AG04450 (cell line): ENCODE measurements at places on chromosomes 13 and 19.

GRCh38 chr19:49677901-49678674 is 1.0 kb downstream of the PRMT1 start:
- no peak for DNase-seq

- DNase-seq = no peak
These were observed 3.3 kb upstream of the KCNC3 start for GRCh38 chr19:50332244-50333038.

DNA sequence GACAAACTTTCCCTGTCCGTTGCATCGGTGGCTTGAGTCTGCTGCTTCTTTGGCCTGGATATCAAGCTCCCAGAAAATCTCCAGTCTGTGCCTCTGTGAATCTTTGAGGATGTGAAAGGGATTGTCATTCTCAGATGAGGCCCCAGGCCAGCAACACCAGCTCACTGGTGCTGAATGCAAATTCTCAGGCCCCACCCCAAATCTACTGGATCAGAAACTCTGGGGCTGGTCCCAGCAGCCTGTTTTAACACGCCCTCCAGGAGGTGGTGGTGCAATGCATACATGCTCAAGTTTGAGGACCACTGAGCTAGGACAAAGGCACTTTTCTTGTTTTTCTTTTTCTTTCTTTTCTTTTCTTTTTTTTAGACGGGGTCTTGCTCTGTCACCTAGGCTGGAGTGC is 23.6 kb downstream of the TNFSF11 start:
- no peak for DNase-seq

GRCh38 chr19:42441049-42441445 is 1.7 kb downstream of the CXCL17 start:
- DNase-seq = no peak

DNA sequence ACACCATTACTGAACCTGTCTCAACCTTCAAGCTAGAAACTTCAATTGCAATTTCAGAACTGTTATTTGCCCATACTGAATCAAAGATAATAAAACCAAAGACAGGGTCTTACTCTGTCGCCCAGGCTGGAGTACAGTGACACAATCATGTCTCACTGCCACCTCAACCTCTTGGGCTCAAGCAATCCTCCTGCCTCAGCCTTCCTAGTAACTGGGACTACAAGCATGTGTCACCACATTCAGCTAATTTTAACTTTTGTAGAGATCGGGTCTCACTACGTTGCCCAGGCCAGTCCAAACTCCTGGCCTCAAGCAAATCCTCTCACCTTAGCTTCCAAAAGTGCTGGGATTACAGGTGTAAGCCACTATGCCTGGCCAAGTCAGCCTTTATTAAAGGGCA is 143.4 kb downstream of the DIAPH3 start:
- no peak for DNase-seq

DNA sequence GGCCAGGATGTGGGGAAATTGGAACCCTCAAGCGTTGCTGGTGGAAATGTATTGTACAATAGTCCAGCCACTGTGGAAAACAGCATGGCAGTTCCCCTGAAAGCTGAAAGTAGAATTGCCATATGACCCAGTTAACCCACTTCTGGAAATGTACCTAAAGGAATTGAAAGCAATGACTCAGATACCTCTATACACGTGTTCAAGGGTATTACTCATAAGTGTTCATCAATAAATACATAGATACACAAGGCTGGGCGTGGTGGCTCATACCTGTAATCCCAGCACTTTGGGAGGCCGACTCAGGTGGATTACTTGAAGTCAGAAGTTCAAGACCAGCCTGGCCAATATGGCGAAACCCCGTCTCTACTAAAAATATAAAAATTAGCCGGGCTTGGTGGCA is 71.9 kb upstream of the IRS2 start:
- DNase-seq = no peak

DNA sequence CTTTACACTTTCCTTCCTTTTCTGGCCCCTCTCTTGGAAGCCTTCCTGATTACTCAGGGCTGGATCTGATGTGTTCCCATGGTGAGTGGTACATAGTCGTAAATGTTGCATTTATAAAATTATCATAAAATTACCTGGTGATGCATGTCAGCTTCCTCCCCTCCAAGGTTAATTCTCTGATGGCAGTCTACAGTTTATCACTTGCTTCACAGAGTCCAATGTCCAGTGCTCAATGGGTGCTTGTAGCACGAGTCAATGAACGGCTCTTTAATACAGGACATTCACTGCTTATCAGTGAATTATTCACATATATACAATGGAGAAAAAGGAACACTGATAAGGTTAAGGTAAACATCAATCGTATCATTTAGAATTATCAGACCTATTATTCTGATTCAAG is 27.0 kb upstream of the OXGR1 start:
- DNase-seq = no peak

- peak; percentile 20 for DNase-seq
These were observed 237.9 kb downstream of the NALCN start for GRCh38 chr13:101178406-101178805.

- no peak for DNase-seq
These were observed 28.2 kb upstream of the ZBTB7A start for GRCh38 chr19:4094761-4095487.

DNA sequence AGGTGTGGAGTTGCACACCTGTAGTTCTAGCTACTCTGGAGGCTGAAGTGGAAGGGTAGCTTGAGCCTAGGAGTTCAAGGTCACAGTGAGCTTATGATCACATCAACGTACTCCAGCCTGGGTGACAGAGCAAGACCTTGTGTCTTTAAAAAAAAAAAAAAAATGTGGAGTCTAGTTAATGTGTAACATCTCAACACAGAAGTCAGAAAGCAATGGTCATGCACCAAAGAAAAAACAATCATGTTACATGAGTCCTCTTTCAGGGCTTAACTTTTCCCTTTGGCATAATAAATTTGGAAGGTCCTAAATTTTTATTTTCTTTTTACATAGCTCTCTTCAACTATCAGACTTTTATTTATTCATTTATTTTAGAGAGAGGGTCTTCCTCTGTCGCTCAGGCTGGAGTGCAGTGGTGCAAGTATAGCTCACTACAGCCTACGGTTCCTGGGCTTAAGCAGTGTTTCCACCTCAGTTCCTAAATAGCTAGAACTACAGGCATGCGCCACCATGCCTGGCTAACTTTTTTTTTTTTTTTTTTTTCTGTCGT is 22.3 kb downstream of the SETDB2 start:
- no peak for DNase-seq

GRCh38 chr13:21717817-21718216 is 46.9 kb downstream of the FGF9 start:
- no peak for DNase-seq

- peak; percentile 49 for DNase-seq
These were observed 2801.9 kb downstream of the PCDH9 start for GRCh38 chr13:64428196-64428595.

GRCh38 chr13:85508683-85509329 is 290.4 kb downstream of the SLITRK6 start:
- DNase-seq = no peak

GRCh38 chr13:80802946-80803345 is 462.0 kb upstream of the SPRY2 start:
- no peak for DNase-seq

DNA sequence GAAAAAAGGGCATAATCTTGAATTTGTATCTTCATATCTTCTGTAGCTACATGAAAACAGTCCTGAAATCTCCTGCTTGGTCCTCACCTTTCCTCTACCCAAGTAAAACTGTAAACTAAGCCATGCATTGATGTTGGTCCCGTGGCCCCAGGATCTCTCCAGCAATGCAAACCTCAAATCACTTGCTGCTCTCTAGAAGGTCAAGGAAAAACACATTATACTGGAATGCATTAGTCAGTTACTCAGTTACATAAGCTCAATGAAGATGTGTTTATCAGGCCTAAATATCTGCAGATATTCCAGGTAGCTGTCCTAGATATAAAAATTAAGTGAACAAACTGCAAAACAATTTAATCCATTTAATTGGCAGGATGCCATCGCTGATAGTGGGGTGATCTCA is 261.8 kb downstream of the ABCC4 start:
- DNase-seq = no peak

DNA sequence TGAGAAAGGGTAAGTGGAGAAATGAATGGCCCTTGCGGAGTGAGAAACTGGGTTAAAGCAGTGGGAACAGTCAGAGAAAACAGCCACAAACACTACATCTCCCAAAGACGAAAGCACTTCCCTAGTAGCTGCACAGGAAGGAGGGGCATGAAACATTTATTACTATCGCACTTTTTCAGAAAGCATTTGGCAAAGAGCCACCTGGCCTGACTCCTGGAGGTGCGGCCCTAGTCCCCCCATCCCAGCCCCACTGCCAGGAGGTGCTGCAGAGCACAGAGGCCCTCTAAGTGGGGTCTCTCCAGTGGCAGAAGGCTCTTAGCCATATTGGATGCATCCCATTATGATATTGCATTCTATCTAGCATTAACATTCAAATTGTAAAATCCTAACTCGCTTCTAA is 55.8 kb downstream of the MTMR6 start:
- DNase-seq = no peak

DNA sequence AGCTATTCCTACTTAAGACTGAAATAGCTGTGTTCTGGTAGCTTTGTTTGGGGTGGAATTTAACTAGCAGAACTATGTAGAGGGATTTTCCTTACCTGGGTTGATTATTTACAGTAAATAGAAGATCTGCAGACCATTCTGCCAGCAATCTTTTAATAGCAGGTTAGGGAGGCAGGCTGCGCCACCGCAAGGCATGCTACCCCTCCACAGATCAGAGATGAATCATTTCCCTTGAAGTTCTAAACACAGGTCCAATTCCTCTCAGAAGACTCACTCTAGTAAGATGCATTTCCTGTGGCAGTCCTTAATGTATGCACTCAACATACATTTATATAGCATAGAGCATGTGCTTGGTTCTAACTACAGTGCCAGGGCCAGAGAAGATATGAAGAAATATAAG is 109.0 kb downstream of the TNFRSF19 start:
- no peak for DNase-seq

GRCh38 chr13:59318320-59318930 is 845.3 kb downstream of the DIAPH3 start:
- peak; percentile 16 for DNase-seq

DNA sequence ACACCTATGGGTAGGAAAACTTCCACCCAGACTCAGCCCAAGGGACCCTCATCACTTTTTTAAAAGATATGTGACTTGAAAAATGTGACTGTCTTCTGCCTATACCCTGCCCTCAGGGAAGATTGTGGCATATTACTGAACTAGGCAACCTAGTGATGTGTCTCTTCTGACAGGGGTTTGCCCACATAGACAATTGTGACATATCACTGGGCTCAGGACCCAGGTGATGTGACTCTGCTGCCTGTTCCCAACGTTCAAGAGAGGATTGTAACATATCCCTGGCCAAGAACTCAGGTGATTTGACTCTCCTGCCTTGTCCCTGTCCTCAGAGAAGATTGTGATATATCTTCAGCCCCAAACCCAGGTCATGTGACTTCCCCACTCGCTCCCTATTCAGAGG is 86.3 kb upstream of the ZNF43 start:
- DNase-seq = no peak

DNA sequence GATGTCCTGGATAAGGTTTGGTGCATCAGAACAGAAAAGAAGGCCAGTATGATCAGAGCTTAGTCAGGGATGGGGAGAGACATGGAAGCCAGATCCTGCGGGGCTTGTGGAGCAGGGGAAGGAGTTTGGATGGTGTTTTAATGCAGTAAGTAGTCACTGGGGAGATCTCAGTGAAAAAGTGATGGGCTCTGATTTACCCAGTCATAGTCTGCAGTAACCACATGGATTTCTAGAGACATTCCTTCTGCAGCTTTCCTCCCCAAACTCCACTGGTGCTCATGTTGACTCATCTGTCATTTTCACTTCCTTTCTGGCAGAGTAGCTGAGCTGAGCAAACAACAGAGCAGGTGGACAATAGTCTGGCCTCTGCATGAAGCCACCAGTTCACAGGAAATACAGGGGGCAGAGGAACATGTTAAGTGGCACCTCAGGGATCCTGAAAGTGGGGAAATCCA is 144.1 kb downstream of the DPF1 start:
- peak; percentile 71 for DNase-seq

- DNase-seq = no peak
These were observed 20.3 kb downstream of the HPN start for GRCh38 chr19:35061583-35062373.

- peak; percentile 36 for DNase-seq
These were observed 111.4 kb downstream of the FRY start for GRCh38 chr13:32142956-32143375.

- DNase-seq = no peak
These were observed 25.4 kb downstream of the LYL1 start for GRCh38 chr19:13077240-13077639.

GRCh38 chr13:91031508-91031907 is 316.0 kb upstream of the MIR17HG start:
- DNase-seq = no peak

DNA sequence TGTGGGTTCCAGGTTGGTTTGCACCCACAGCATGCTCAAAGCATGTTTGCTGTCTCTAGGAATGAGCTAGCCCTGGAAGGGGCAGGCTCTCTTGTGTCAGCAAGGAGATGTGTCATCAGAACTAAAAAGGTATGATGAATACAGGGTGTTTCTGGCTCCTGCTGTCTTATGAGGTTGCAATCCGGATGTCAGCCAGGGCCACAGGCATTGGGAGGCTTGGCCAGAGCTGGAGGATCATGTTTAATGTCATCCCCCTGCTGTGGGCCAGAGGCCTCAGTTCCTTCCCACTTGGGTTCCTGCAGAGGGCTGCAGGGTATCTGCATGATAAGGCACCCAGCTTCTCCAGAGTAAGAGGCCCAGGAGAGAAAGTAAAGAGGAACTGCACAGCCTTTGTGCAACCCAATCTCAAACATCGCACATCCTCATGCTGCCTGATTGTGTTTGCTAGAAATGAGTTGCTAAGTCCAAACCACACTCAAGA is 193.6 kb downstream of the COL4A1 start:
- DNase-seq = no peak

DNA sequence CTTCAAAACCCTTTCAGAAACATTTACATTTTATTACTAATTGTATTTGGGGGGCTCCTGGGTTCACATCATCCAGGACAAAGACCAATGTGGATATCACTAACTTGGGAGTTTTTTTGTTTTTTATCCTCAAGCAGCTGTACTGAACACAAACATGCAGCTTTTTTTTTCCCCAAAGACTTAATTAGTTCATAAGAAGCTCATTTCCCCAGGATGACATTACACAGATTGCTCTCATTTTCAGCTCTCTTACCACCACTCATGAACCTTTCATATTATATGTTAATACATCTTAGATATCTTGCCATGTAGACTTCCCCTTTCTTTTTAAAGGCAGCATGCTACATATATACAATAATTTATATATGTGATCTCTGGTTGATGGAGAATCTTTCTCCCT is 118.7 kb upstream of the MAB21L1 start:
- DNase-seq = no peak

- DNase-seq = no peak
These were observed 178.4 kb downstream of the KDM4B start for GRCh38 chr19:5147074-5147977.

DNA sequence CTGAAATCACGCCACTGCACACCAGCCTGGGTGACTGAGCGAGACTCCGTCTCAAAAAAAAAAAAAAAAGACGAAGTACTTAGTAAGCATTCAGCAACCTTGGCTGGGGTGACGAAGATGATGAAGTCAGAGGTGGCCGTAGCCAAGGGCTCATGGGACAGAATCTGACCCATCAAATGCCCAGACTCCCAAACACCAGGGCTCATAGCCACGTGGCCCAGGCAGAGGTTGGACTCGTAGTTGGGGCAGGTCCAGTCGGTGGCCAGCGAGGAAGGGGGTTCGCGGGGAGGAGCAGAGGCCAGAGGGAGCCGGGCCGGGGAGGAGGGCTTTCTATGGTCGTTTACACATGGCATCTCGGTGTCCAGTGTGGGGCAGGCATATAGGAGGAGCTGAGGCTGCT is 52.1 kb upstream of the EHD2 start:
- DNase-seq = no peak
